H1 (cell line): ENCODE measurements at places on chromosomes 1 and 21. TPM values are rescaled to one million over a fixed set of nuclear protein-coding genes. Genes with fewer than 3 reads are reported as not detected.
A peak's percentile ranks its signal among the peaks of the same experiment; 100 is the strongest.

- no peak overlapping the region for H3K27ac ChIP-seq
- H3K4me3 ChIP-seq: no peak overlapping the region
- no peaks in the 10 kb centered on the region; the same call in 1 of the 2 replicates for H3K4me1 ChIP-seq
- no peaks in the 10 kb centered on the region for H3K36me3 ChIP-seq
Observed at GRCh38 chr1:77416692-77417450, 135.1 kb downstream of the AK5 start.

GRCh38 chr1:94063379-94063778, 57.6 kb downstream of the ABCA4 start:
- no peaks in the 10 kb centered on the region for H3K36me3 ChIP-seq
- H3K27ac ChIP-seq: no peak overlapping the region
- DNase-seq: no peak
- 0 out of 2 replicates have a peak, but pooled peaks cover 4% of the 10 kb centered on the region for H3K4me1 ChIP-seq

- no peak overlapping the region for H3K4me3 ChIP-seq
- DNase-seq: peak; percentile 64
- peaks cover under 1% of the 10 kb centered on the region; the same call in 1 of the 2 replicates for H3K4me1 ChIP-seq
Observed at GRCh38 chr1:16618719-16619118, 5.4 kb upstream of the NBPF1 start.

DNA sequence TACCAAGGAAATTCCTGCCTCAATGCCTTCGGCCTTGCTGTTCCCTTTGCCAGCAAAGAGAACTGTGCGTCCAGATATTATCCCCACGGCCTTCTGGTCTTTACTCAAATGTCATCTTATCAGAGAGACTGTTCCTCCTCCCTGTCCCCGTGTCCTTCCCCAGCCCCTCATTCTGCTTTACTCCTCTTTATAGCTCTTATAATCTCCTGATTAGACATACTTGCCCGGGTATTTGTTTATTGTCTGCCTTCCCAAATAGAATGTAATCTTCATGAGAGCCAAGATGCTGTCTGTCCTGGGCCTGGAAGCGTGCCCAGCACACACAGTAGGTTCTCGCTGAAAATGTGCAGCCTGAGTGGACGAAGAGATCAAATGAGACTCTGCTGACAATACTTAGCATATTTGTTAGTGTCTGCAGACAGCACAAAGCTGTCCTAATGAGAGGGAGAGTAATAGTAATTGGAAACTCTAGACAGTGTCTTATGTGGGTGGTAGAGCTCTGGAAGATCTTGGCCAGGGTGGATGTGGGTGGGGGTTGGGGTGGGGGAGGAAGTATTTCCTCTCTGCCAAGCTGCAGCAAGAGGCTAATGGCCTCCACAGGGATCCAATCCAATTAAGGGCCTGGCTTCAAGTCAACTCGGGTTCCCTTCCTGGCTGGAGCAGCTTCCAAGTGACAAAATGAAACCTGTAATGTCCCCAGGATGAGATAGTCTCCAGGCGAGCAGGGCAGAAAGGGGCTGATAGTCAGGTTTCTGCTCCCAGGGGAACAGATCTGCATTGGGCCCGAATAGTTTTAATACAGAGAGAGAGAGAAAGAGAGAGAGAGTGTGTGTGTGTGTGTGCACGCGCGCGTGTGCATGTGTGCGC, 9.5 kb upstream of the CLIC4 start:
- peaks cover 19% of the 10 kb centered on the region for H3K4me1 ChIP-seq
- no peaks in the 10 kb centered on the region for H3K36me3 ChIP-seq
- H3K27me3 ChIP-seq: no peaks in the 10 kb centered on the region
- no peak overlapping the region for H3K27ac ChIP-seq

GRCh38 chr1:46187106-46187869, 10.9 kb downstream of the POMGNT1 start:
- H3K27ac ChIP-seq: no peak overlapping the region
- peaks cover 6% of the 10 kb centered on the region for H3K36me3 ChIP-seq
- no peak for DNase-seq
- H3K4me3 ChIP-seq: no peak overlapping the region
- no peaks in the 10 kb centered on the region for H3K27me3 ChIP-seq

DNA sequence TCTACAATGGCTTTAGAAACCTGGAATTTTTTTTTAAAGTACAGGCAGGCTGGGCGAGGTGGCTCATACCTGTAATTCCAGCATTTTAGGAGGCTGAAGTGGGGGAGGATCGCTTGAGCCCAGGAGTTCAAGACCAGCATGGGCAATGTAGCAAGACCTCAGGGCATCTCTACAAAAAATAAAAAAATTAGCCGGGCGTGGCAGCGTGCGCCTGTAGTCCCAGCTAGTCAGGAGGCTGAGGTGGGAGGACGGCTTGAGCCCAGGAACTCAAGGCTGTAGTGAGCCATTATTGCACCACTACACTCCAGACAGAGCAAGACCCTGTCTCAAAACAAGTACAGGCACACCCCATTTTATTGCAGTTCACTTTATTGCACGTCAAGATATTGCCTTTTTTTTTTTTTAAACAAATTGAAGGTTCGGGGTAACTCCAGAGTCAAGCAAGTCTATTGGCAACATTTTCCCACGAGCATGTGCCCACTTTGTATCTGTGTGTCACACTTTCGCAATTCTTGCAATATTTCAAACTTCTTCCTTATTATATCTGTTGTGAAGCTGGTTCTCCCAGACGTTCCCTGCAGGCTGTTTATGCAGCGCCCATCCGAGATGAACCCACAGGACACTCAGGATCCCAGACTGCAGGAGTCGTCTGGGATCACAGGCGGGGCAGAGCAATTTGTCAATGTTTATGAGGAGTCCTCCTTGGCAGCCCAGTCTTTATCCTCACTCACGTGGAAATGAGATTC, 4.7 kb downstream of the HES2 start:
- H3K36me3 ChIP-seq: peaks cover 8% of the 10 kb centered on the region; the same call in 1 of the 2 replicates
- peaks cover 55% of the 10 kb centered on the region for H3K27me3 ChIP-seq
- no peak overlapping the region for H3K27ac ChIP-seq
- no peak overlapping the region for H3K4me3 ChIP-seq
- H3K4me1 ChIP-seq: peaks cover 2% of the 10 kb centered on the region
- no peak for DNase-seq

GRCh38 chr1:221442056-221442455, 299.8 kb downstream of the DUSP10 start:
- H3K4me1 ChIP-seq: no peaks in the 10 kb centered on the region
- H3K36me3 ChIP-seq: no peaks in the 10 kb centered on the region
- H3K27ac ChIP-seq: no peak overlapping the region
- H3K27me3 ChIP-seq: no peaks in the 10 kb centered on the region
- DNase-seq: no peak
- H3K4me3 ChIP-seq: no peak overlapping the region

GRCh38 chr1:164969253-164969652, 387.3 kb downstream of the LMX1A start:
- H3K27me3 ChIP-seq: no peaks in the 10 kb centered on the region
- H3K4me3 ChIP-seq: no peak overlapping the region
- peaks cover 2% of the 10 kb centered on the region for H3K4me1 ChIP-seq
- no peak overlapping the region for H3K27ac ChIP-seq
- no peak for DNase-seq
- no peaks in the 10 kb centered on the region for H3K36me3 ChIP-seq

DNA sequence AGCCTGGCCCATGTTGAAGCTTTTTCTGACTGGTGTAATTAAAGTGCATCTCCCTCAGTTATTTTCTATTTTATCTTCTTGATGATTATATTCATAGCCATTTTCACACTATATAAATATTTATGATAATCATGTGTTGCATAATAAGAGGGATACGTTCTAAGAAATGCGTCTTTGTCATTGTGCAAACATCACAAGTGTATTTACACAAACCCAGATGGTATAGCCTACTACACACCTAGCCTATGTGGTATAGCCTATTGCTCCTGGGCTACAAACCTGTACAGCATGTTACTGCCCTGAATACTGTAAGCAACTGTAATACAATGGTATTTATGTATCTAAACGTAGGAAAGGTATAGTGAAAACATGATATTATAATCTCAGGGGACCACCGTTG, 88.1 kb downstream of the BACH1 start:
- no peak overlapping the region for H3K27ac ChIP-seq
- H3K36me3 ChIP-seq: no peaks in the 10 kb centered on the region
- DNase-seq: no peak

GRCh38 chr1:163737261-163737660, 415.5 kb downstream of the NUF2 start:
- H3K36me3 ChIP-seq: no peaks in the 10 kb centered on the region
- H3K4me3 ChIP-seq: no peak overlapping the region
- no peaks in the 10 kb centered on the region for H3K4me1 ChIP-seq
- H3K27ac ChIP-seq: no peak overlapping the region
- H3K27me3 ChIP-seq: no peaks in the 10 kb centered on the region

CELA2B gene
- total RNA-seq: not detected in 2 replicates

RUNX3 gene
- 0.48 and 0.82 TPM in 2 replicates for total RNA-seq

FALEC gene
- 1.1 TPM in 1 of 2 replicates, not detected in the other for total RNA-seq

SLC35E2B gene
- 46.3 and 46.7 TPM in 2 replicates for total RNA-seq

GRCh38 chr1:57072401-57073110, 106.7 kb upstream of the C8B start:
- H3K27me3 ChIP-seq: no peaks in the 10 kb centered on the region
- peak; percentile 55 for DNase-seq
- no peaks in the 10 kb centered on the region for H3K4me1 ChIP-seq
- H3K36me3 ChIP-seq: no peaks in the 10 kb centered on the region
- H3K27ac ChIP-seq: no peak overlapping the region
- no peak overlapping the region for H3K4me3 ChIP-seq

KRTAP19-3 gene
- total RNA-seq: not detected in 2 replicates

GRCh38 chr21:26961698-26962097, 5.2 kb downstream of the ADAMTS5 start:
- H3K27me3 ChIP-seq: peaks cover 21% of the 10 kb centered on the region
- H3K4me1 ChIP-seq: peaks cover 3% of the 10 kb centered on the region
- peak; percentile 66 for DNase-seq
- no peak overlapping the region for H3K27ac ChIP-seq

GRCh38 chr1:183586455-183586854, 3.8 kb downstream of the NCF2 start:
- H3K27me3 ChIP-seq: no peaks in the 10 kb centered on the region
- no peak for DNase-seq
- no peak overlapping the region for H3K4me3 ChIP-seq
- H3K36me3 ChIP-seq: no peaks in the 10 kb centered on the region

DNA sequence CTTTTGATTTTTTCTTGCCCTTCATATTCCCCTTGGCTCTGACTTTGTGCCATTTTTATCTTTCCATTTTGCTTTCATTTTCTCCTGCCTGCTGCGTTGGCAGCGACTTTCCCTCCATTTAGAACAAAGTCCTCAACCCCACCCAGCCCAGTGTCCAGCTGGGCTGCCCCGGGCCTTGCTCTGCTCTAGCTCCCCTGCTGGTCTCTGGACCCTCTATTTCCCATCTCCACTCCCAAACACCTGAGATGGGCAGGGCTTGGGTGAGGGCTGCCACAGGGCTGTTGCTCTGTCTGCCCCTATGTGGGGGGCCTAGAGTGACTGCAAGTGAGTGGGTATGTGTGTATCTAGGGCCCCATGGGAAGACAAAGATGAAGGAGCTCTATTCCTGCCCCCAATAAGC, 7.3 kb upstream of the ADAM15 start:
- H3K36me3 ChIP-seq: no peaks in the 10 kb centered on the region
- no peaks in the 10 kb centered on the region; the same call in 1 of the 2 replicates for H3K27me3 ChIP-seq
- no peak overlapping the region for H3K4me3 ChIP-seq
- no peak for DNase-seq

DNA sequence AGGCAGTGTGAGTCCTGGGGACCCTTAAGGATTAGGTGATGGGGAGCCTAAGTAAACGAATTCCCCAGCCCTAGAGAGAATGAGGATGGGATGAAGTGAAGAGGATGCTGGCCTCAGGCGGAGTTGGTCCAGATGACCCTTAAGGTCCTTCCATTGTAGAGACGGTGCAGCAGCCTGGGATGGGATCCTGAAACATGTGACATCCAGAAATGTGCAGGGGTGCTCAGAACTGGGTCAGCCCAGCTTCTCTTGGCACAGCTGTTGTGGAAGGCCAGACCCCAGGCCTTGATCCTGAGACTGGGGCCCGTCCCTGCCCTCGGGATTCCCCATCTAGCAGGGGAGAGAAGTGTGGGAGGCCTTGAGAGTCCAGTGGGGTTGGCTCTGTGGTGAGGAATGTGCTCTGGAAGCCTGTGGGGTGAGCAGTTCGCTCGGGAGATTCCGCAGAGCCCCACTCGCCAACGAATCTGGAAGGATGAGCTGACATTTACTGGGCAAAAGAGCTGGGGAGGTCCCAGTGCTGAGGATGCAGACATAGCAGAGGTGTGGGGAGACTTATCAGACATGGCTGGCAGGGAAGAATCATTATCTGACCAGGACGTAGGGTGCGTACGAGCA, 28.1 kb downstream of the A3GALT2 start:
- no peak overlapping the region for H3K4me3 ChIP-seq
- DNase-seq: no peak
- H3K4me1 ChIP-seq: no peaks in the 10 kb centered on the region
- no peak overlapping the region for H3K27ac ChIP-seq
- H3K36me3 ChIP-seq: peaks cover 6% of the 10 kb centered on the region; the same call in 1 of the 2 replicates

GRCh38 chr1:209652873-209653401, 712 bp upstream of the LAMB3 start:
- no peak overlapping the region for H3K4me3 ChIP-seq
- DNase-seq: peak; percentile 65
- H3K27me3 ChIP-seq: no peaks in the 10 kb centered on the region
- H3K27ac ChIP-seq: no peak overlapping the region
- H3K36me3 ChIP-seq: no peaks in the 10 kb centered on the region

ASPM gene
- total RNA-seq: 48.8 and 50.3 TPM in 2 replicates

DSCAM gene
- total RNA-seq: 0.15 and 0.17 TPM in 2 replicates

DNA sequence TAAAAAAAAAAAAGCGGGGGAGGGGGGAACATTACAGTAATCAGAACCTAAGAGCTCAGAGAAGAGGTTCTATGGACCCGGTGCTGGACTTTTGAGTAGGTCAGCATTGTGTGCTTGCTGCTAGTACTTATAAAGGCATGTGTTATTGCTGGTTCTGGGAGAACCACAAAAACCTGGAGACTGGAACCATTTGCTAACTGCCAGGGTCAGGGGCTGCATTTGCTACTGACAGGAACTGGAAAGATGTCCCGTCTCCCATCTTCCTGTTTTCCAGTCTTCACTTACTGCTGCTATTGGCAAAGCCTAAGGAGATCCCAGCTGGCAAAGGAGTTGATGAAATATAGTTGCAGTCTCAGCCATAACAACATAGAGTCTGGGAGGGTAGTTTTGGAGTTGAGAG, 4.3 kb downstream of the RNF2 start:
- no peaks in the 10 kb centered on the region for H3K36me3 ChIP-seq
- no peak for DNase-seq
- H3K27me3 ChIP-seq: peaks cover 3% of the 10 kb centered on the region
- no peaks in the 10 kb centered on the region for H3K4me1 ChIP-seq

PIGM gene
- total RNA-seq: 5.1 and 5.4 TPM in 2 replicates

- H3K27me3 ChIP-seq: no peaks in the 10 kb centered on the region
- no peak overlapping the region for H3K27ac ChIP-seq
- no peaks in the 10 kb centered on the region for H3K4me1 ChIP-seq
- H3K4me3 ChIP-seq: no peak overlapping the region
Observed at GRCh38 chr1:5730272-5731109, 261.7 kb downstream of the NPHP4 start.
